ENCODE measurements at places on chromosomes 5 and 9.
A peak's percentile ranks its signal among the peaks of the same experiment; 100 is the strongest.

- peak; percentile 73 for DNase-seq
Observed at GRCh38 chr5:10331341-10331796, 22.1 kb upstream of the MARCHF6 start.

DNA sequence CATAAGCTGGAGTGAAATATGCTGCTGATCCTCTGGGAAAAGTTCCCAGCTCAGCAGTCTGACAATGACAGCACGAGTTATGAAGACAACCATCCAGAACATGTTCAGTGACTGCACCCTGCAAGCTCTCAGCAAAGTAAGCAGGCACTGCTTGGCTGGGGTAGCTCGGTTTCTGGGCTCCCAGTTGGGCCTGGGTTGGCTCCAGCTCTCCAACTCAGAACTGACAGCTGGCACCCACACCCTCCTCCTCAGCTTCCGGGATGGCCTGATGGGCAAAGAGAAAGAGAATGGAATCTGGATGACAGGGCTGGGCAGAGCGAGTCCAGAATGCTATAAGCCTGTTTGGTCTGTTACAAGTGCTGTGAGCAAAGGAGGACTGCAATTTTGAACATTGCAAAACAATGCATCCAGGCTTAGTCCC lies 185.0 kb downstream of the CSNK1G3 start:
- DNase-seq, result no peak

DNA sequence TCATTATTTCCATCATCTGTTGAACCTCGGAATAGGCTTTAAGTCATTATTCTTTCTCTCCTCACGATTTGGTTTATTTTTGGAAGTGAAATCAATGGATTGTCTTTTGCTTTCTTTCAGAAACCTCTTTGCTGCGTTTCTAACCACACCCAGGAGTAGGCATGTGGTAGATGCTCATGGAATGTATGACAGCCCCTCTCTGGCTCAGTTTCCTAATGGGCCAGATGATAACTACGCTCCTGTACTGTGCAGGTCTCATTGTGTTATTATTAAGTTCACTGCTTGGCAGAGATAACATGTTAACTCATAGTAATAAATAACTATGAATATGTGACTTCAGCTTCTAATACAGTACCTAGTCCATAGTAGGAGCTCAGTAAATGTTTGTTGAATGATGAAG lies 175.5 kb upstream of the KLF4 start:
- no peak for DNase-seq

DNA sequence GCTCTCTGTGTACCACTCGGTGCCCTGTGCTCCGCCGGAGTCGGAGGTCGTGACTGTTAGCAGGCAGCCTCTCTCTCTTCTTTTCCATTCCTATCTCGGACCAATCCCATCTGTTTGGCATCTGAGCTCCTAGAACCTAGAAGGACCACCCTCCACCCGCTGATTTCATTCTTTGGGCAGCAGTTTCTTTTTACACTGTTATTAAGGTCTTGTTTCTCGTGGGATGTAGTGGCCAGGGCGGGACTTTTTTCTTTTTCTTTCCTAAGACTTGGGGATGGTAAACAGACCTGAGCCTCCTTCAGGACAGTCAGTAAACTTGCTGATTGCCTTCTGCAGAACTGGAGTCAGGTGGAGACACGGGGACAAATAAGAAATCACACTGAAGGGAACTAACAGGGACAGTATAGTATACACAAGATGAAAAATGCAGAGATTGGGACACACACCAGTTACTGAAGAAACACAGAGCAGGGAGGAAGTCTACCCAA lies 500 bp downstream of the URM1 start:
- no peak for DNase-seq

DNA sequence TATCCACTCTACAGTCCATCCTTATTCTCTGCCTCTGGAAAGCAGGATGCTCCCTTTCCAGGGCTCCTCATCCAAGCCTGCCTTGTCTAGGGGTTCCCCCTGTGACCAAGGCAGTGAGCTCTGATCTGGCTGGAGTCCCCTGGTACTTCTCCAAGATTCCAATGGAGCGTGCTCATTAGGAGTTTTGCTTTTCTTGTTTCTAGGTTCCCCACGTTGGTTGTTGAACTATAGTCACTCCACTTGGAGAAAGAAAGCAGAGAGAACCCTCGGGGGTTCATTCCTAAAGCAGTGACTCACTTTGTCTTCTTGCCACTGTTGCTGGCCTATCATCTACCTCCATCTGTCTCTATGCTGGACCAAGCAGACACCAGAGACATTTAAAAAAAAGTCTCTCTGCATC lies 192.6 kb downstream of the TLE4 start:
- no peak for DNase-seq

GRCh38 chr5:30768056-30768690 lies 425.3 kb upstream of the CDH6 start:
- no peak for DNase-seq

- DNase-seq, result no peak
Observed at GRCh38 chr9:6997330-6997729, 239.6 kb downstream of the KDM4C start.

- DNase-seq, result no peak
Observed at GRCh38 chr5:135913713-135914626, 18.3 kb upstream of the IL9 start.

DNA sequence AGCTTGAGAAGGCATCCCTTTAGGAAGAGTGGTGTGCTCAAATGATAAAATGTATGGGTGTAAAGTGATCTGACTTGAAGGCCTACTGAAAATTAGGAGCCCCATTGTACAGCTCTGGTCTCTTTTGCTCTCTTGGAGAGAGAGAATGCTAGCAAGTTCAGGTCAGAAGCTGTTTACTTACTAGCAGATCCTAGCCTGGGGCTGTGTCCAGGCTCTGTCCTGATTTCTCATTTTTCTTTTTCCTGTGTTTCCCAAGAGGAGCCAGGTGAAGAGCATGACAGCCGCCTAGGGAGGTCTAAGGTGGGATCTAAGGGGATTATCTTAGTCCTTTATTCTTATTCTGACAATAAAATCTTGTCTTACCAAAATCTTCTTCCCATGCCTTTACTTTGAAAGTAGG lies 272.8 kb downstream of the NNT start:
- no peak for DNase-seq

- no peak for DNase-seq
Observed at GRCh38 chr5:95723632-95724369, 7.3 kb upstream of the RHOBTB3 start.

- DNase-seq, result no peak
Observed at GRCh38 chr9:75053869-75054268, 25.8 kb upstream of the CARNMT1 start.

All from kidney (tissue), 22 donors.